ENCODE measurements at places on chromosomes 3 and 15. TPM values are rescaled to one million over a fixed set of nuclear protein-coding genes. Genes with fewer than 3 reads are reported as not detected.

The LRRC49 gene
- 5.7 TPM for total RNA-seq

The GHRL gene
- total RNA-seq, result not detected

The SOX14 gene
- total RNA-seq, result not detected

The ACTL6A gene
- total RNA-seq, result 48.3 TPM

The GPR176 gene
- total RNA-seq, result 8.8 TPM

The C3orf52 gene
- 10.3 TPM for total RNA-seq

The SCN11A gene
- total RNA-seq, result 0.01 TPM

Measured in A549 treated with AZD2906 at 1 μM for 4 hours (cell line).